Stimulated activated CD8-positive, alpha-beta memory T cell treated with anti-CD3 and anti-CD28 coated beads, Interleukin-7, amount 100 ng/mL, for 1 hour (primary cell): ENCODE measurements at places on chromosomes 16 and 17.

DNA sequence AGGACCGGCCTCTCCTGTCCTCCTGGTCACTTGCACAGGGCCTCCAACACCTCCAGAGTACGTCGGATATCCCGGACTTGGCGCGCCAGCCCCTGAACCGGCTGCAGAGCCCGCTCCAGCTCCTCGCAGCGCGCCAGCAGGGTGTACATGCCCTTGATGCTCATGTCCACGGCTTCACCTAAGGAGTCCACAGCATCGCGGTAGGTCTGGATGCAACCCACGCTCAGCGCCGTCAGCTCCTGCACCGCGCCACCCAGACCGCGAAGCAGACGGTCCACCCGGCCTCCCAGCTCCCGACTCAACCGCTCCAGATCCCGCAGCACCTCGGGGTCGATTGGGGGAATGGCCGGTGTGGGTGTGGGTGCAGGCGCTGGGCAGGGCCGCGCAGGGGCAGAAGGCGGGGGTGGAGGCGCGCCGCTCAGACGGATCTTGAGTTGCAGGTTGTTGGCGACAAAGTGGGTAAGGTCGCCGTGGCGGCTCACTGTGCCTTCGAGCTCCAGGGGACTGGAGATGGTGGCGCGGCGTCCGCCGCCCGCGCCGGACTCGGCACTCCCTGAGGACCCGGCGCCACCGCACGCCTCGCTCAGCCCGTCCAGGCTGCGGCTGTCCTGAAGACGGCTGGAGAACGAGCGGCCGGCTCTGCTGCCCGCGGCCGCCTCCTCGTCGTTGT lies 804 bp downstream of the BORCS6 start:
- DNase-seq: no peak

GRCh38 chr17:34726536-34727384 lies 147.4 kb downstream of the TMEM132E start:
- no peak for DNase-seq

- DNase-seq: no peak
Measured at GRCh38 chr16:51326131-51326856, 175.2 kb upstream of the SALL1 start.

- DNase-seq: no peak
Measured at GRCh38 chr17:40068584-40068916, 5.8 kb downstream of the THRA start.

DNA sequence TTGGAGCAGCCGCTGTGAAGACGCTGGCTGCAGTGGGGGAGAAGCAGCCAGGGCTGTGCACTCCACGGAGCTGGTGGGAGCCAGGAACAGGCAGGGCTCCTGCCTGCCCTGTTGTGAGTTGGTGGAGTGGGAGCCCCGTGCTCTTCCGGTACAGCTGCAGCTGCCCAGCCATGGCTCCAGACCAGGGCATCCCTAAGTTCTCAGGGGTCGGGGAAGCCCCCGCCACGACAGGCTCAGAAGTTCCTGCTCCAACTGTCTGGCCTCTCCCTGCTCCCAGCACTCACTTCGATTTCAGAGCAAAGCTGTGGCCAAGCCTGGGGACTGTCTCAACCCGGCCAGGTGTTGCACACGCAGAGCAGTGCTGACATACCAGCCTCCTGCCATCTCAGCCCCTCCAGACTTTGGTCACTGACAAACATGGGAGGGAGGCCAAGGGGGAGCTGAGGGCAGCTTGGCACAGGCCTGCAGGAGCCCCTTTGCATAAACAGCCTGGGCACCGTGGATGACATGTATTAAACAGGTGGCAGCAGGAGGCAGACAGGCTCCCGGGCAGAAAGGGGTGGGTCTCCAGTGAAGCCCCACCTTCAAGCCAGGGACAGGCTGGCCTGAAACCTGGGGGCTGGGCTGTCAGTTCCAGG lies 13.9 kb upstream of the KDM8 start:
- no peak for DNase-seq

- DNase-seq: no peak
Measured at GRCh38 chr16:2074071-2074470, 26.3 kb downstream of the TSC2 start.

- DNase-seq: no peak
Measured at GRCh38 chr17:78357177-78357586, 2.7 kb downstream of the SOCS3 start.

DNA sequence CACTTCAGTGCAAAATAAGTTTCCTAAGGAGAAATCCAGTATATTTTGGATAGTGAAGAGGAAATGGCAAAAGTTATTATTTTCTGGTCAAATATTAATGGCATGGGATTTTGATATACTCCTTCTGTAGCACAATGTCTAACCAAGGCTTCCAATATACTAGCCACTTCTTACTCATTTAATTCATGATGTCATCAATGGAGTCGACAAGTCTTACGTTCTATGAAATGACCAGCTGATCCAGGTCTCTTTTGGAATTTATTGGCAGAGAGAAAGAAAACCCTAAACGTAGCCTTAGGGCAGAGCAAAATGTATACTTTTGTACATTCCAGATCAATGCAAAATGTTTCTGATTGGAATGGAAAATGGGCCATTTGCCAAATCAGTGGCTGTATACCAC lies 8.3 kb upstream of the ABCA10 start:
- no peak for DNase-seq

DNA sequence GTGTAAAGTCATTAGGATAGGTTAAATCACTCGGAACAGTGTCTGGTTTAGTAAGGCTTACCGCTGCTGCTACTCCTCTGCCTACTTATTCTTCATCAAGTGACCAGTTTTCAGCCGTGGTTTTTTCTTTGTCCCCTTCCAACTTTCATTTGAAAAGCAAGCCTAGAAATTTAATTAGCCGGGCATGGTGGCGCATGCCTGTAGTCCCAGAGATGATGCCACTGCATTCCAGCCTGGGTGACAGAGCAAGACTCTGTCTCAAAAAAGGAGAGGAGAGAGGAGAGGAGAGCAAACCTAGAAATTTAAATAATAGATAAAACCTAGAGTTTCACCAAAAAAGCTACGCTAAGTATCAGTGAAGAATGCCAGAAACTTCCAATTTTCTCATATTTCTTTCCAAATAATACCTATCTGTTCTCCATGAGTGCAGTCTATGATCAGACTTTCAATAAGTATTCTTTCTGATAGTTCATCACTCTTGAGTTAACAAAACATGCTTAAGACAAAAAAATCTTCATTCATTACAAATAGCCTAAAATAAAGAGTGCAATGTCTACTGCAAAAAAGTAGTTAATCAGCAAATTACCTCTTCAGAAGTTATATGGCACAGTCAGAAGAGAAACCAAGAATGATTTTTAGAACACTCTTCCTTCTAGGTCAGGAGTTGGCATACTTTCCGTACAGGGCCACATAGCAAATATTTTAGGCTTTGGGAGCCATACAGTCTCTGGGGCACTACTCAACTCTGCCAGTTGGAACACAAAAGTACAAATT lies 15.1 kb downstream of the ANKFY1 start:
- no peak for DNase-seq

DNA sequence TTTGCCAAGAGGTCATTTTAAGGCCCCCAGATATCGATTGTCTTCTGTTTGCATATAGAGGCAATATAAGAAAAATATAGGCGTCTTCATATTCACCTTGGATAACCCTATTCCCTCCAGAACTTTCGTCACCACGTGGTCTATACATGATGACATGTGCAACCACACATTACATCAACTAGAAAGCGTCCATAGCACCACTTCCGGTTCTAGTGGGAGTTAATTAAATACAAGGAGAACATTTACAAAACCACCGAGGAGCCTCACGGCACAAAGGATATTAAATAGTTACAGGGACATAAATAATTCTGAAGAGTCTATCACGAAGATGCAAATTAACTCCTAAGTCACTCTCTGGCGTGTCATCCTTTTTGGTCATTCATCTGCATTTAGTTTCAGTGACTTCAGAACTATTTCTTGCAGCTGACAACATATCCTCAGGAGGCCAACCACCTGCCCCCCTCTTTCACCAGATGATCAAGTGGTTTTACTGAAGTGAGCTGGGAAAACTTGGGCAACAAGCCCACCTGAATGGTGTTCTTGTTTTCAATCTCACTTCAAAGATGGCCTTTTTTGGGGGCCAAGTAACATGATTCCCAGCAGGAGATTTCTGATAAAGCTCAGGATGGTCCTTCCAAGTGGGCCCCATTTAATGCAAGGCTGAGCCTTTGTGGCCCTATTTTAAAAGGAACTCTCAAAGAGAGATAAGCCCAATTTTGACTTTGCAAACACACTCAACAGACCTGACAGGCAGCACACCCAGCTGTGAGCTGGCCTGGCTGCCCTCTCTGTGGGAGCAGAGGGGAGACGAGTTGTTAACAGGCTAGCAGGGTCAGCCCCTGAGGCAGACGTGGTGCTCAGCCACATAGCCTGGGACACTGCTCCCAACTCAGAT lies 15.3 kb downstream of the CMTM3 start:
- DNase-seq: no peak

DNA sequence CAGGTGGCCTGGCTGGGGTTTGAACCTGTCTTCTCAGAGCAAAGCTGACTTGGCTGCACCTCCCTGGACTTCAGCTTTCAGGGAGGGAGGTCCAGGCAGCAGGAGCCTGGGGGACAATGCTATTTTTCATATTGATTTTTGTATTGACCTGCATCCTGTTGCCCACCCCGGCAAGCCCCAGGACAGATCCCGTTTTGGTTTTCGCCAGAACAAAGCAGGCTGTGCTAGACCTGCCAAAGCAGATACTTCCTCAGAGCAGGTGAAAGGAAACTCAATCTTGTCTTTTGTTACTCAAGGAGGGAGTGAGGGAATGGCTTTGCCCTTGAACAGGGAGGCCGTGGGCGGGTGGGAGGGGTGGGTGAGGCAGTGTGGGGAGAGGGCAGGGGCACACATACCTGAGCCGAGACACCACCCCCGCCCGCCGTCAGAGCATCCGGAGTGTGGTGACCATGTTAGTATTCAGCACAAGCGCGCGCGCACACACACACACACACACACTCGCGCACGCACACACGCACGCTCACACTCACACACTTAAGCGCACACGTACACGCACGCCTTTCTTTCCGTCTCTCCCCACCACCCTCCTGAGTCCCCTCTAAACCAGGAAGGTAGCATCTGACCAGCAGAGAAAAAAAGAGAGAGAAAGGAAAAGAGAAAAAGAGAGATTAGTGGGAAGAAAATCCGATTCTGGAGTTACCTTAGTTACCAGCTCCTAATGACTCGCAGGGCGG lies 59.5 kb downstream of the RAI1 start:
- no peak for DNase-seq

DNA sequence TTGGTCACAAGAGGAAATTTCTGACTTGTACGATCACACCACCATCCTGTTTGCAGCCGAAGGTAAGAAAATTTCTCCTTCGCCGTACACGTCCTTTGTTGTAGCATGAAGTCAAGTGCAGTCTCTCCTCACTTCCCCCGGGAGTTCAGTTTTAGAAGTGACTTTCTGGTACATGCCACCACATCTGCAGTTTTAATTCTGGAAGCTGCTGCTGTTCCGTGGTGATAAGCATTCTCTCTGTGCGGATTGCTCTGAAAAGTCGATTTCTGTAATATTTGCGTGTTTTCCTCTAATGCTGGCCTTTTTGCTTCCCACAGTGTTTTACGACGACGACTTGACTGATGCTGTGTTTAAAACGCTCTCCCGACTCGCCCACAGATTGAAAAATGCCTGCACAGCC lies 20.6 kb downstream of the METTL22 start:
- no peak for DNase-seq

DNA sequence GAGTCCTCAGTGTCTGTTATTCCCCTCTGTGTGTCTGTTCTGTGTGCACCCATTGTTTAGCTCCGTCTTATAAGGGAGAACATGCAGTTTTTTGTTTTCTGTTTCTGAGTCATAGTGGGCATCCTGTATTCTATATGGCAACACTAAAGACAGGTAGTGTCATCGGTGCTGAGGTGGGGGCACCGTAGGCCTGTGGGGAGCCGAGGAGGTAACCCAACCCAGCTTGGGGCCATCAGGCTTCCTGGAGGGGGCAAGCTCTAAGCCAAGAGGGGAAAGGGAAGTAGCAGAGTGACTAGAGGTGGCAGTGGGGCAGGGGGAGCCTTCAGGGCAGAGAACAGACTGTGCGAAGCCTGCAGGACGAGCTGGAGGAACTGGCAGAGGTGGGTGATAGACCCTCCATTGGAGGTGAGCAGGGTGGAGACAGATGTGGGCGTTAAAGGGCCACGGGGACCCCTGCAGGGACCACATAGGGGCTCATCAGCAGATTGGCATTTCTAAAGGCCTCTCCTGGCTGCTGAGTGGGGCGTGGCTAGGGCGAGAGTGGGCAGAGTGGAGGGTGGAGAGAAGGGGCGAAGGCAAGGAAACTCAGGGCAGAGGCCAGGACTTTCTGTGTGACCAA lies 36.5 kb downstream of the CPNE2 start:
- peak; percentile 7 for DNase-seq

DNA sequence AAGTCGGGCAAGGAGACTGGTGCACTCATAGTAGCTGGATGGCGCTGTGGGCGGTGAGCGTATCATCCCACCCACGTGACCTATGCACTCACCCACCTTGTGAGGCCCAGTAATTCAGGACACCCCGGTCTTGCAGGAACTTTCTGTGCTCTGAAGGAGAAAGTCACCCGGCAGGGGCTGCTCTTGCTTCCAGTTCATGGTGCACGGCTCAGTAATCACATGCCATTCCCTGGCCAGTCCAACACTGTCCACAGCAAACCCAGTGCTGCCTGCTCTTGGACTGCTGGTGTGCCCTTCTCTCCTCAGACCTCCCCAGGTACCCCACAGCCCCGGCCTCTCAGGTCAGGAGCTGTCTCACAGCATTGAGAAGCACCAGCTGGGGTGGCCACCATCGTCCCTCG lies 16.4 kb upstream of the RHBDF2 start:
- no peak for DNase-seq

GRCh38 chr17:45425984-45426413 lies 6.7 kb downstream of the ARHGAP27 start:
- no peak for DNase-seq

- no peak for DNase-seq
Measured at GRCh38 chr16:56549744-56550385, 15.0 kb upstream of the MT4 start.

GRCh38 chr17:62653826-62654761 lies 26.6 kb downstream of the MRC2 start:
- no peak for DNase-seq

DNA sequence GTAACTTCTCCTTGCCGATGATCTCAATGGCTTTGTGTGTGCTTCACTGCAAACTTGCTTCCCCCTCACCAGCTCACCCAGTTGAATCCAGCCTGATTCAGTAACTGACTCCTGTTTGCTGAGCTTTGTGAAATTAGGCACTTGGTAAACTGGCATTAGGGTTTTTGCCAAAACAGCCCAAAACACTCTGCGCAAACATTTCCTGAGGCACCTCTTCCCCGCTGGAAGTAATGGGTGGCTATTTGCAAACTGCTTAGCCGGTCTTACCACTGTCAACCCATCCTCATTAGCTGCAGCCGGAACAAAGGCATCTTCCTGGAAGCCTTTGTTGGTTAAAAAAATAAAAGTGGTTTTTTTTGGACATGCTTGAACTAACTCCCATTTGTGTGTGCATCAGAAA lies 353.2 kb downstream of the MAF start:
- DNase-seq: no peak

- no peak for DNase-seq
Measured at GRCh38 chr17:72569148-72569946, 448.5 kb downstream of the SOX9 start.
